ENCODE measurements at places on chromosomes 5 and 9. TPM values are rescaled to one million over a fixed set of nuclear protein-coding genes. Genes with fewer than 3 reads are reported as not detected.

DNA sequence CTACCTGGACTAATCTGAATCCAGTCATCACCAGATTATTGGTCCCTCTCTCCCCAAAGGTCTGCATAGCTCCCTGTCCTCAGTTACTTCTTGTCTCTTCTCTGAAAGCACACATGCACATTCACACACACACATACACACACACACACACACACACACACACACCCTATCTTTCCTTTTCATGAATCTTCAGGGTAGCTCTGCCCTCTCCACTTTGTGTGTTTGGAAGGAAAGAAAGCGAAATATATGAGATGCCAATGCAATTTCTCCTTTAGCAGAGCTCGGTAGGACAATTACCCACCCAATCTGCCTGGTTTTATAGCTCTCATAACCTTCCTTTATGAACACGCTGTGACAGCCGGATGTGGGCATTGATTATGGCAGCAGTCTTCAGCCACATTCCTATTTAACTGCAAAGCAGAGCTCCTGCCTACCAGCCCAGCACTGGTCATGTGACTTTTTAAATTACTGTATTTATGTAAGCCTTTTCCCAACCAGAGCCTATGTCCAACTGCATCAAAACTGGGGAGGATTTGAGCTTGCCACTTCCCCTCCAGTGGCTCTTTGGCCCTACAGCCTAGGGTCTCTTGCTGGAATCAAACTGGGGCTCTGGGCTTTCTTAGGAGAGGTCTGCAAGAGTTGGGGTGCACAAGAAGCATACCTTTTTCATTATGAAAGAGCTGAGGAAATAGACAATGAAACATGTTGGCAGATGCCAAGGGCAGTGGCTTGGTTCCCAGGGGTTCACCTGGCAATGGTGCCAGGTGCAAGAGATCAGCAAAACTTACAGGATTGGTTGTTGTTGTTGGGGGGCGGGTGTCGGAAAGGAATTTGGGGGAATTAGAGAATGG, 20.8 kb upstream of the MATR3 start:
- DNase-seq: no peak

GRCh38 chr5:34484216-34484920, 171.8 kb upstream of the RAI14 start:
- DNase-seq: no peak

GRCh38 chr5:51201024-51201423, 182.2 kb upstream of the ISL1 start:
- DNase-seq: no peak

GRCh38 chr5:31193591-31194467, at the start of gene CDH6:
CDH6 (plus strand) TSS chr5:31193686; CDS start chr5:31267474, 73,788 bp downstream.
- no peak for DNase-seq

DNA sequence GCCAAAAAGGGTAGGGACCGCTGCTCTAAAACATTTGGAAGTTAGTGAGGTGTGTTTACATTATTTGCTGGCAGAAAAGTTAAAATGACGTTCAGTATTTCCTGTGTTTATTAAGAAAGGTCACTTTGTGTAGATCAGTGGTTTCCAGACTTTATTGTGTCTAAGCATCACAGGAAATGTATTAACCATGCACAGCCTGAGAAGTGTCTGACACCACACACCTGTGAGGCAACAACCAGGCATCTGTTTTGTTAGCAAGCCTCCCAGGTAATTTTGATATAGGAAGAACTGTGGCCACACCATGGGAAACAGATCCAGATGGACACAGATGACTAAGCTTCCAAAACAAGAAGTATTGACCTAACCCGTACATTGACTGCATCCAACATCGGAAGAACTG, 12.0 kb downstream of the TTC1 start:
- DNase-seq: no peak

DNA sequence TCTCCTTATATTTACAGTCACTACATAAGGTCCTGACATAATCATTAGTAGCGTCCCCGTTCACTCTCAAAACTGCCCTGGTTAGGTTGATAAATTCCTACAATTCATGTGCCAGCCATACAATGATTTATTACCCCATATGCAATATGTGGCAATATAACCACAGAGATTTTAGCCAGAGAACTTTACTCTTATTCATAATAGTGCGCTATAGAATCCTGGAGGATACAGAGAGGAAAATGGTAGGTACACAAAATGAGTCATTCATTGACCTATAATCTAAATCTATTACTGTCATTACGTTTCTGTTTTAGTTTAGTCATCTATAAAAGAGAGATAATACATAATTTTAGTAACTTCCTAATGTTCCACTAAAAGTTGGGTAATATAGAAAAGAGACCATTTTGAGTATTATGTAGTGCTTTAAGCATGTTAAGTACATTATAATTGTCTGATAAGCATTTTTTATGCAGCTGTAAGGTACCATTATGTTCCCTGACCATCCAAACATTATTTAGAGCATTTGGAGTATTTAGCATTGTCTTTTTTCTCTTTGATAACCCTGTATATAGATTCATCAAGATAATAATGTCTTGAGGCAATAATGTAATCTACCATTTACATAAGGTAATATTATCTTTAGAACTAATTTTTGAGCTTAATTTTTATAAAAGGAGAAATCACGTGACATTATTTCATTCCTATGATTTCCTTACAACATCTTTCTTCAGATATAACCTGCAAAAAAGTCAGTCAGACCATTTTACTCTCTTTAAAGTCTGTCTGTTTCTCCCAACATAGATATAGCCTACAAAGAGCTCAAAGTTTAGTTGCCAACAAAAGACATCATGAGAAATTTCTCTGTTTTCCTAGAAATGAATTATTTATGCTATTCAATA, 655.5 kb upstream of the ZNF608 start:
- no peak for DNase-seq

DNA sequence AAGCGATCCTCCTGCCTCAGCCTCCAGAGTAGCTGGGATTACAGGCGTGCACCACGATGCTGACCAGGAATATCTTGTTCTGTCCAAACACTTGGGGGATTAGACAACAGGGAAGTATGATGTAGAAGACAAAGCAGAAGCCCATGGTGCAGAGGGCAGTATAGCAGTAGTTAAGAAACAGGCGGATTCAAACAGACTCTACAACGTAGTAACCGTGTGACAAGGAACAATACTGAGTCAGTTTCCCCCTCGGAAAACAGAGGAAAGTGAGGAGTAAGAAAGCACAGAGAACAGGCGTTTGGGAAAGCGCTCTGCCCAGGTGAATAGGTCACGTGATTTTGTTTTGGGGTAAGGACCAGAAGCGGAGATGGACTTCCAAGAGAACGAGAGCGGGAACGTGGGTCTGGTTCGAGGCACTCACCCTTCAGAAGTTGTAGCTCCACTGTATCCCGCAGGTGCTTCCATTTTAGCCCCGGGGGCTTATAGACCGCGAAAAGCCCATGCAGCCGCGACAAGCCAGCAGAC, 306 bp downstream of the TRUB2 start:
- DNase-seq: no peak

DNA sequence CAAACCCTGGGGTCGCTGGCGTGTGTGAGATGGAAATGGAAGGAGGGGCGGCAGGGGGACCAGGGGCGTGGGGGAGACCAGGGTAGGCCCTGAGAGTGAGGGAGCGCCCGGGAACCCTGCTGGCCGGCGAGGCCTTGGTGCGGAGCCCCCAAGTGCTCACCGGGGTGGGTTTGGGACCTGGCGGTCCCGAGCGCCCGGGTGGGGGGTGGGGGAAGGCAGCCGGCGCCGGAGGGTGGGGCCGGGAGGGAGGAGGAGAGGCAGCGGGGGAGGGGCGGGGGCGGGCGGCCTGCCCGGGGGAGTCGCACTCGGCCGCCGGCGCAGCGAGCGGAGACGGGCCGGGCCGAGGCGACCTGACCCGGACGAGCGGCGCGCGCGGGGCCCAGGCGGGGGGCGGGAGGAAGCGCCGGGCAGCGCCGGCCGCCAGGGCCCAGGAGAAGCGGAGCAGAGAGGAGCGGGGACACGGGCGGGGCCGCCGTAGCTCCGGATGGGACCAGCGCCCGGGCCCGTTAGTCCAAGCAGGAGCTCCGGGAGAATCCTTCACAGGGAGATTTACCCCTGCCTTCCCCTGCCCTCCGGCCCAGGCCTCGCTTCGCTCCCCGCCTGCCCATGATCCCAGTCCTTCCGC, at the start of gene NPR2:
NPR2 (plus strand) TSS at position 295 of the 625 bp plus-strand sequence. CDS start 818 bp downstream, outside the sequence.
- no peak for DNase-seq

GRCh38 chr9:102521097-102521755, 473.9 kb upstream of the CYLC2 start:
- DNase-seq: no peak

- DNase-seq: no peak
These were observed 289.7 kb upstream of the SEMA6A start for GRCh38 chr5:116864157-116864837.

- DNase-seq: no peak
These were observed 13.1 kb downstream of the GOLGA2 start for GRCh38 chr9:128262687-128263086.

- no peak for DNase-seq
These were observed 17.4 kb upstream of the CEP120 start for GRCh38 chr5:123440456-123441181.

DNA sequence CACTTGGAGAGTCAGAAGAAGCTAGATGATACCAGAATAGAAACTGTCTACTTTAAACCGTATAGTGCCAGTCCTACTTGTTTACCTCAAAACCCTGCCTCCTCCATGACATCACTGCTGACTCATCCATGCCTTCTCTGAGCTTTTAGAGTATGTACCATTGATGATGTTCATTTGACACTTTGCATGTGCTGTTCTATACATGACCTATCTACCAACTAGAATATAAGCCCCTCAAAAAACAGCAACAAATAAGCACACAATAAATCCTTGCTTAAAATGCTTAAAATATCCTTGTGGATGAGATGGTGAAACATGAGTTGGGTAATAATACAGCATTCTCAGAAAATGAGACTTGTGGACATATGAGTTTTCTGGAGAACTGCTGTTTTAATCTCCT, 2.6 kb downstream of the CTNNAL1 start:
- no peak for DNase-seq

Gene SLC25A2
- 0.61 TPM for total RNA-seq

Gene CATSPER3
- total RNA-seq: 0.61 TPM

Gene PCDHAC1
- 0.61 TPM for total RNA-seq

Gene FREM1
- total RNA-seq: 6.4 TPM

Gene SH3GL2
- total RNA-seq: not detected

Gene NDFIP1
- total RNA-seq: 56.5 TPM

Data from mesenteric fat pad (tissue), 1 donor.